ENCODE measurements at places on chromosomes 7 and 10.

- DNase-seq = no peak
Measured at GRCh38 chr7:867001-867405, 9.4 kb upstream of the GET4 start.

DNA sequence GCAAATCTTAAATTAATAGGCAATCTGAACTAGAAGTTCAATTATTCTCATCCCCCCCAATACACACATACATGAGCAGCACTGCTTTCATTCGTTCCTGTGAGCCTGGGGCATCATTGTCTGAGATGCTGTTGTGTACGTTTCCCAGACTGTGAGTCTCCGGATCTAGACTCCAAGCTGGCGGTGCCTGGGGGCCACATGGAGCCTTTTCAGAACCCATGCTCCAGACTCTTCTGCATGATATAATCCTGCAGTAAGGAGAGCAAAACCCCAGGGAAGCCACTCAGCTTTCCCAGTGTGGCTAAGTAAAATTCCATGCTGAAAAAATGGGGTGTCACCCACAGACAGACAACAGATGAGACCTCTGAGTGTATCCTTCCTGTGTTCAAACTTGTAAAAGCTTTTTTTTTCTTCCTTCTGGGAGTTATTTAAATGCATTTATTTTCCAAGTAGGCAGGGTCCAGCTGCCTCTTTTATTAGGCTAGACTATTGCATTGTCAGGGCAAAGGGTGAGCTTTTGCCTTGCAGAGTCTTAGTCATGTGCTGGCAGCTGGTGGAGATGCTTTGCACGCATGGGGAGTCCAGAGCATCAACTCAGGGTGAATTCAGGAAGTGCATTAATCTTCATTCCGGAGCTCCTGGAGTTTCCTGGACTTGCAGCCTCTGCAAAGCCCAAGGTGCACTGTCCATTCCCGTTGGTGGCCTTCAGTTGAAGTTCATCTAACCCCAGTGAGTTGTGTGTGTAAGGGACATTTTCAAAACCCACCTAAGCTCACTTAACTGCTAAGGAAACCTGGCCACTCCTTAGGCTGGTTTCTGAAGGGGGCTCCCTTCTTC is 185.7 kb upstream of the ADO start:
- DNase-seq = no peak

GRCh38 chr10:22433875-22434274 is 88.6 kb downstream of the SPAG6 start:
- no peak for DNase-seq

DNA sequence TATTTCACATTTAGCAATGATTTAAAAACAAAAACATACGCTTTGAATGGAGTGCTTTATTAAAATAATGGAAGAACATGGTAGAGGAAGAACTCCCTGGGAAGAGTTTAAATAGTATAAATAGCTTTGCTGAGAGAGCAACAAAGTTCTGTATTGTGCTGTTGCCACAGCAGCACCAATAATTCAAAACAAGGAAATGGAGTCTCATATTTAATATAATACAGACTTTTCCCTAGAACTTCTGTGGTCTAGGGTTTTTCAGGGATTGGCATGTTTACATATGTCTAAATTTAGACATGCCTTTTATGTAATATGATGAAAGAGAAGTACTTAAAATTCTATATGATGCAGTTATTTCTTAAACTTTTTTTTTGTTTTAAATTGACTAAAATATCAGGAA is 217.2 kb upstream of the HDAC9 start:
- DNase-seq = no peak

DNA sequence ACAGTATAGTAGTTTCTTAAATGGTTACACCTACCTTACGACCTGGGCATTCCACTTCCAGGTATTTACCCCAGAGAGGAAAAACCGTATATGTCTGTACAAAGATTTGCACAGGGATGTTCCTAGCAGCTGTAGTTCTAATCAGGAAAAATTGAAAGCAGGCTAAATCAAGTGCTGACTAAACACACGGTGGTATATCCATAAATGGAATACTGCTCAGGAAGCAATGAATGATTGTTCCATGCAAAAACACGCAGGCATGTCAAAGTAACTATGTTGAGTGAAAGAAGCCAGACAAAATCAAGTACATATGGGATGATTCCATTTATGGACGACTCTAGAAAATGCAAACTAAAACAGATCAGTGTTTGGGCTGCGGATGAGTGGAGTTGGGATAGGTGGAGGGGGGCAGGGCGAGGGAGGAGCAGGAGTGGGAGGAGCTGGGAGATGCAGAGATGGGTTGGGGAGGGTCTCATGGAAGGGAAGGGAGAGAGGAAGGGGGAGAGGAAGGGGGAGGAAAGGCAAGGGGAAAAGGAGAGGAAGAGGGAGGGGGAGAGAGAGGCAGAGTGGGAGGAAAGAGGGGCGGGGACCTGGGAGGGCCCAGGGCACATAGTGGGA is 484 bp upstream of the MSRB2 start:
- no peak for DNase-seq
